ENCODE measurements at places on chromosomes 11 and 22.

DNA sequence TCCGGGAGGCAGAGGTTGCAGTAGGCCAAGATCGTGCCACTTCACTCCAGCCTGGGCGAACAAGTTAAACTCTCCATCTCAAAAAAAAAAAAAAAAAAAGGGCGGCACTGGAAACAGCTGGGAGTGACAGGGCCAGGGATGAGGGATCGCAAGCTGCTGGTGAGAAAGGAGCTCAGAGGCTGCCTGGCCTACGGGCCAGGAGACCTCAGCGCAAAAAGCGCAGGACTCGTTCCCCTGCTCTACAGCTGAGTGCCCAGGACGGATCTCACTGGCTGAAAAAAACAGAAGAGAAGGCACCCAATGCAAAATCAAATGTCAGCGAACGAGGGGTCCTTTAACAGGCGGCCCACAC is 650 bp upstream of the NUP50 start:
- no peak for DNase-seq

DNA sequence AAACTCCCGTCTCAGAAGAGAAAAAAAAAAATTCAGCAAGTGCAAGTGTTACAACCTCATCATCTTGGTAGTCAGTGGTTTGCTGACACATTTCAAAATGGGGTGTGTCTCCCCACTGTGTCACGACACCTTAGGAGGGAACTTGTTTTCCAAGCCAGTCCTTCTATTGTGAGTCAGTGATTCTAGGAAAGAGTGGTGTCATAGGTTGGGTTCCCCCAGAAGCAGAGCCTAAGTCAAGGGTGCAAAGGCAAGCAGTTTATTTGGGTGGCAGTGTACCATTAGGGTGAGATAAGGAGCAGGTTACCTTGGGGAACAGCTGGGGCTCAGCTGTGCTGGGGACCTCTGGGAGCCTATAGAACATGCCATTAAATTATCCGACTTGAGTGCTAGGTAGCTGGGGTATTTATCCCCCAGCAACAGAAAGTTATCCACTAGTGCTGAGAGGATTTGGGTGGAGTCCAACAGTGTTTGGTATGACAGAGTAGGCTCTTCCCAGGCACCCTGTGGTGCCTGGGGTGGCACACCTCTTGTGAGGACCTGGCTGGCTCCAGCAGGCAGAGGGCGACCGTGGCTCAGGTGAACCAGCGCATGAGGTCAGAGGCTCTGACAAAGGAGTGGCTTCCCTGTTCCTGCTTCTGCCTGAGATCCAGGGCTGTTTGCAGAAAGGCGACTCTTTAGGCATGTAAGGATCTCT is 41.7 kb downstream of the KIAA1671 start:
- DNase-seq = no peak

GRCh38 chr11:99887481-99887880 is 799.6 kb upstream of the ARHGAP42 start:
- no peak for DNase-seq

DNA sequence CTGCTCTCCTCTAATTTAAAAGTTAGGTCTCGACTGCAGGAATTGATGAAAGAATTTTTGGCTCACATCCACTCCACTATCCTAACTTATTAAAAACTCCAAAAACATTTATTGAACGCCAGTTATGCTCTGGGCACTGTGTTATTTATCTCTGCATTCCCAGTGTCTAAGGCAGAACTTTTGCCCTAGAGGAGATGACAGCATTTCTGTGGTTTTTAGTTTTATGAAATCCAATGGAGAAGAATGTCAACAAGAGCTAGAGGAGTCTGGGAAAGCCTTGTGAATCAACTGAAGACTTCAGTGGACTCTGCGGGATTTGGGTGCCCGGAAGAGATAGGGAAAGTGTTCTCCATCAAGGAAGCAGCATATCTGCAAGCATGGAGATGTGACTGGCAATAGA is 217.0 kb upstream of the PGR start:
- DNase-seq = no peak

- DNase-seq = no peak
These were observed 45.9 kb upstream of the PPP6R3 start for GRCh38 chr11:68414496-68415221.

DNA sequence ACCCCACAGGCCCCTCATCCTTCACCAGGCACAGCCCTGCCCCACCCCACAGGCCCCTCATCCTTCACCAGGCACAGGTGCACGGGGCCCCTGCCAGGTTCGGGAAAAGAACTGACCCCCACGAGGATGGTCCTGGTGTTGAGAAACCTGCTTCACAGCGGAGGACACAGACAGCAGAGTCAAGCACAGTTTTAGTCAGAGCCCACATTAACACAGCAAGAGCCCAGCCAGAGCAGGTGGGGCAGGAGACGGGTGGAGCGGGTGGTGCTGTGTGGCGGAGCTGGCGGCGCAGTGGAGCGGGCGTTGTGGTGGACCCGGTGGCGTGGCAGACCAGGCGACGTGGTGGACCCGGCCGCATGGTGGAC is 1085.5 kb downstream of the BRD1 start:
- DNase-seq = no peak

DNA sequence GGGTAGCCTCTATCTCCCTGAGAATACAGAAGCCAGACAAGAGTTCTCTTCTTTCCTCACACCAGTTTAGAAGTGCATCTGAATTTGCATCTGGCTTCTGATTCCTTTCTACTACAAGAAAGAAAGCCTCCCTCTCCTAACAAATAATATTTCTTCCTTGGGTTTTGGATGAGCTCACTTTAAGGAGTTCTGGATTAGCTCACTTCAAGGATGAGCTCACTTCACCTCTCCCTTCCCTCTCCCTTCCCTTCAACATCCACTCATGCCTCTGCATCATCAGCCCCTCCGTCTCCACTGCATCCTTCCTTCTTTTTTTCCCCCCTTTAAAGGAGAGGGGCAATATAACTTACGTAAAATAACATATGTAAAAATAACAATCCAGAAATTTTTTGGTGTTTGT is 1.6 kb upstream of the MTNR1B start:
- no peak for DNase-seq

- no peak for DNase-seq
These were observed 453.9 kb downstream of the ETS1 start for GRCh38 chr11:128133501-128133900.

DNA sequence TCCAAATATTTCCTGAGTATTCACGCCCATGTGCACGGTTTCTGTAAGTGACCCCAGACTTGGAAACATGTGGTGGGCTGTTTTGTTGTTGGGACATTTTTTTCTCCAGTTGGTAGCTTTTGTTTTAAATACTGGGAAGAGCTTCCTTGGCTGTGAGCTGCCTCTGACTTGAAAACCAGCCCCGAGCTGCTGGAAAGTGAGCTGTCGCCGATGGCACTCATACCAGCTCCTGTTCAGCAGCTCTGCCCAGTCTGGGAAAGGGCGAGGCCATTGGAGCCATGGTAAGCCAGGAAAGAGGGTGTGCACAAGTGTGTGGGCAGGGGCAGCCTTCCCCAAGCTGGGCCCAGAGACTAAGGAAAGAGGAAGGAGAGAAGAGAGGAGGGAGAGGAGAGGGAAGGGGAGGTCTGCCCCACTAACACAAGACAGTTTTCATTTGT is 3.2 kb upstream of the FLI1 start:
- DNase-seq = no peak

- no peak for DNase-seq
These were observed 3.8 kb upstream of the TTLL8 start for GRCh38 chr22:50061824-50062355.

- no peak for DNase-seq
These were observed 125.1 kb upstream of the ZBED5 start for GRCh38 chr11:10982704-10983510.

GRCh38 chr11:119338318-119338890 is 2.3 kb downstream of the C1QTNF5 start:
- DNase-seq = no peak

GRCh38 chr11:62398011-62398994 is 20.5 kb upstream of the SCGB1A1 start:
- no peak for DNase-seq

DNA sequence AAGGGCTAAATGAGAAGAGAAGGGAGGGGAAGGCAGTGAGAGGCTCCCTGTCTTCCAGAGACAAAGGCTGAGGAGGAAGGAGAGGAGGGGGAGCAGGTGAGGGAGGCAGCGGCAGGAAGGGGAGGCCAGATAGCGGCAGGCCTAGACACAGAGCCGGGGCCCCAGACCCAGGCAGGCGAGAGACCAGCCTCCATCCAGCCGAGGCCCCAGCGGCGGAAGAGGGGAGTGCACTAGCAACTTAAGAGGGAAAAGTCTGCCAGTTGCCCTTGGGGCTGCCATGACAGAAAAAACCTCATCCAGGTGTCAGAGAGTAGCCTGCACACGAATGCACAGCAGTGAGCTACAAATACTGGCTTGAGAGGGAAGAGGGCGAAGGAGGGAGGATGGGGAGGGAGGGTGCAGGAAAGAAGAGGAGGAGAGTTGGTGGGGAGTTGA is 46.7 kb downstream of the IGLL1 start:
- DNase-seq = no peak

DNA sequence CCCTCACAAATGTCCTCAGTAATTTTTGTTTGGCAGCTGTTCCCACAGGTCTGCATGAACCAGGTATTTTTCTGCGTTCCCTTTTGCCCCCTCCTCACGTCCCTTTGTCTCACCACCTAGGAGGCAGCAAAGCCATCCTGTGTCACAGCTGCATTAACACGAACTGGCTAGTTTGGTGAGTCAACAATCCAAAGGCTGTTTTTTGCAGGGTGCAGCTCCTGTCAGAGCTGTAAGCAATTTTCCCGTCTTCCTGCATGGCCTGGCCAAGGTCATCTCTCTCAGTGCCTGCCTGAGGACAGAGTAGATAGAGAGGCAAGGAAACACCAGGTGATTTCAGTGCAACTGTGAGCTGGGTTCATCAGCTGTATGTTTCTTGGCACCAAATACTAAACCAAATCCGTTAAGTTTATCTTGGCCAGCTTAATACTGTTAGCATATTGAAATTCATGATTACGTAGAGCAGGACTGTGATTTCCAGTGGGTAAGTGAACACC is 20.6 kb upstream of the VSIG10L2 start:
- no peak for DNase-seq

GRCh38 chr11:5600374-5600851 is 4.0 kb downstream of the TRIM6 start:
- no peak for DNase-seq

DNA sequence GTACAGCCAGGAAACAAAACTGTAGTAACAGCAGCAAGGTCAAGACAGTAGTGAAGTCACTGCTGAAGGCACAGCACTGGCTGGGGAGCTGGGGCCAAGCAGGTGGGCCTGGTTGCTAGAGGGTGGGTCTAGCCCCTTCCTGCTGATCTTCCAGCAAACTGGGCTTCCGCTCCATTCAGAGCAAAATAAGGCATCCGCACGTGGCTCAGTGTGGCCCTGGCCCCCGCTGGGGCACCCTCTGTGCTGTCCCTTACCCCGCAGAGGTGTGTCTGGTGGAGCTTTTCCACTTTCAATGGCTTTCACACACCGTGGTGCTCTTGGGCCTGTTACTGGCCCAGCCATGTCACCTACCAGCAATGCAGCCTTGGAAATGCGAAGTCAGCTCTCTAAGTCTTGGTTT is 162.4 kb upstream of the B3GAT1 start:
- no peak for DNase-seq

DNA sequence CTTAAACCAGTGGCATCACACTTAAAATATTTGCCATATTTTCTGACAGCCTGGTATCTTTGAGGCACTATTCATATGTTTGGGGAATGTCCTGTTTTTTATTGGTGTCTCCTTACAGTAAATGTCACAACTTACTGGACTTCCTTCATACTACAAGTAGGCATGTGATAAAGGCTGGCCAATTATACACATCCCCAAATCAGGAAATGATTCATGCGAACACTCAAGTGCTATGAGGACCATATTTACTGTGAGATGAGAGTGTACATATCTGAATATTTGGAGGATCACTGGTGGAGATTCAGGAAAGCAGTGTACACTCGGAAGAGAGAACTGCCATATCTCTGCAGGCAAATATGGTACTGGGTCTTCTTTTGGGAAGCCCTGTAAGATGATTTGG is 913.8 kb upstream of the CHORDC1 start:
- DNase-seq = no peak

- no peak for DNase-seq
These were observed 59.2 kb upstream of the CD5 start for GRCh38 chr11:61042961-61043540.

DNA sequence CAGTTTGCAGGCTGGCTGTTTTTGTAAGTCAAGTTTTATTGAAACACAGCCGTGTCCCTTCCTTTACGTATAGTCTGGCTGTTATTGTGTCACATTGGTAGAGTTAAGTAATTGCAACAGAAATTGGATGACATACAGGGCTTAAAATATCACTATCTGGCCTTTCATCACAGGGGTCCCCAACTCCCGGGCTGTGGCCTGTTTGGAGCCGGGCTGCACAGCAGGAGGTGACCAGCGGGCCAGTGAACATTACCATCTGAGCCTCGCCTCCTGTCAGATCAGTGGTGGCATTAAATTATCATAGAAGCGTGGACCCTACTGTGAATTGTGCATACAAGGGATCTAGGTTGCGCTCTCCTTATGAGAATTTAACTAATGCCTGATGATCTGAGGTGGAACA is 31.7 kb downstream of the EXT2 start:
- DNase-seq = no peak

- no peak for DNase-seq
These were observed 123.9 kb downstream of the MRTFA start for GRCh38 chr22:40512426-40513136.

DNA sequence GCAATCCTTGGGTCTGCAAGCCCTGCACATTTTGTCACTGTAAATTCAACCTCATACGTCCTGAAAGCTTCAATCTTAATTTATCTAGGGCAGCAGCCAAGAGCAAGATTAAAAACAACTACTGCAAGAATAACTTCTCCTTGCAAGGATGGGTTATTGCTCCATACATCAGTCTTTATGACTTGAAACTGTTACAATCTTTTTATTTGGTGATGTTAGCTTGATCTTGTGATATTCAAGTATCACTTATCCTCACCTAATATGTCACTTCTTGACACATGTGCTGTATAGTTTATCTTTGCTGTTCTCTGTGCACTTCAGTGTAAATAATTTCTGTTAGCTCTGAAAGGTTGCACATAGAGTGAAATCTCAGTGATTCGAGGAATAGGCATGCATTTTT is 14.7 kb upstream of the APLP2 start:
- no peak for DNase-seq

- DNase-seq = no peak
These were observed 621.5 kb upstream of the B3GAT1 start for GRCh38 chr11:135033540-135033939.

DNA sequence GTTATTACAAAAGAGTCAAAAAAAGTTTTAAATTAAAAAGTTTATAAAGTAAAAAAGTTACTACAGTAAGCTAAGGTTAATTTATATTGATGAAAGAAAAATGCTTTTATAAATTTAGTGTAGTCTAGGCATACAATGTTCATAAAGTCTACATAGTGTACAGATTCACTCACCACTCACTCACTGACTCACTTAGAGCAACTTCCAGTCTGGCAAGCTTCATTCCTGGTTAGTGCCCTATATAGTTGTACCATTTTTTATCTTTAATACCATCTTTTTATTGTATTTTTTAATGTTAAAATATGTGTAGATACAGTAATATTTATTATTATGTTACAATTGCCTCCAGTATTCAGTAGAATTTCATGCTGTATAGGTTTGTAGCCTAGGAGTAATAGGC is 2.6 kb upstream of the MMP10 start:
- no peak for DNase-seq
